ENCODE measurements at places on chromosomes 4 and X. TPM values are rescaled to one million over a fixed set of nuclear protein-coding genes. Genes with fewer than 3 reads are reported as not detected.
A peak's percentile ranks its signal among the peaks of the same experiment; 100 is the strongest.

GRCh38 chr4:162241857-162242256 lies 78.1 kb upstream of the FSTL5 start:
- peaks cover 3% of the 10 kb centered on the region for H3K27me3 ChIP-seq
- H3K36me3 ChIP-seq: no peaks in the 10 kb centered on the region
- H3K4me3 ChIP-seq: no peak overlapping the region
- no peak overlapping the region for H3K27ac ChIP-seq
- no peak for DNase-seq

GRCh38 chr4:186602978-186603377 lies 47.6 kb upstream of the MTNR1A start:
- no peak for DNase-seq
- no peaks in the 10 kb centered on the region for H3K27me3 ChIP-seq
- H3K27ac ChIP-seq: no peak overlapping the region

- DNase-seq: peak; percentile 83
- H3K27me3 ChIP-seq: no peaks in the 10 kb centered on the region
- H3K4me1 ChIP-seq: peaks cover 52% of the 10 kb centered on the region
- H3K36me3 ChIP-seq: no peaks in the 10 kb centered on the region
- H3K27ac ChIP-seq: peak overlapping the region; percentile 97
Measured at GRCh38 chr4:145179281-145179860, 1.0 kb downstream of the OTUD4 start.

The TMPRSS11B gene
- polyA plus RNA-seq: not detected

DNA sequence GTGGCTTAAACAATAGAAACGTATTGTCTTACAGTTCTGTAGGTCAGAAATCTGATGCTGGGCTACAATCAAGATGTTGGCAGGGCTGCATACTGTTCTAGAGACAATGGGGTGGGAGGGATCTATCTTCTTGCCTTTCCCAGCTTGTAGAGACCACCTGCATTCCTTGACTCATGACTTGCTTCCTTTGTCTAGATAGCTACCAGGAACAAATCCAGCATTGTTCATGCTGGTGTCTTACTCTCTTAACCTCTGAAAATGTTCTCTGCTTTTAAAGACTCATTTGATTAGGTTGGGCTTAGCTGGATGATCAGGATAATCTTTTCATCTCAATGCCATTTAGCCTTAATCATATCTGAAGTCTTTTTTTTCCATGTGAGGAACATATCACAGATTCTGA lies 169.0 kb downstream of the ZNF330 start:
- DNase-seq: no peak
- no peaks in the 10 kb centered on the region for H3K36me3 ChIP-seq
- no peaks in the 10 kb centered on the region for H3K4me1 ChIP-seq
- no peak overlapping the region for H3K4me3 ChIP-seq

The SERTM2 gene
- polyA plus RNA-seq: not detected

DNA sequence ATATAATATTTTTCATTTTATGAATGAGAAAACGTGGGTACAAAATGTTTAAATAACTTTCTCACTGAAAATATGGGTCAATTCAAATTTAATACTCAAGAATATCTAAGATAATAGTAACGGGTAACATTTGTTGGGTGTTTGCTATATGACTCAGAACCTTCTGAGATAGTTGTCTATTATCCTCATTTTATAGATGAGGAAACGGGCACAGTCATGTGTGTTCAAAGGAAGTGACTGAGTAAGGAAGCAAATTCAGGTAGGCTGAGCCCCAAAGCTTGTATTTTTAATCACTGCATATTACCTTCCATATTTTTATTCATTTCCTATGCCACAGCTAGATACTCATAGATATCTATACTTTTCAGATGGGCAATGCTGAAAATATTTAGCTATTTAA lies 12.2 kb upstream of the CAMK2D start:
- peak overlapping the region; percentile 87 for H3K4me3 ChIP-seq
- H3K27ac ChIP-seq: no peak overlapping the region
- H3K36me3 ChIP-seq: peaks cover 3% of the 10 kb centered on the region
- DNase-seq: no peak
- no peaks in the 10 kb centered on the region for H3K27me3 ChIP-seq

DNA sequence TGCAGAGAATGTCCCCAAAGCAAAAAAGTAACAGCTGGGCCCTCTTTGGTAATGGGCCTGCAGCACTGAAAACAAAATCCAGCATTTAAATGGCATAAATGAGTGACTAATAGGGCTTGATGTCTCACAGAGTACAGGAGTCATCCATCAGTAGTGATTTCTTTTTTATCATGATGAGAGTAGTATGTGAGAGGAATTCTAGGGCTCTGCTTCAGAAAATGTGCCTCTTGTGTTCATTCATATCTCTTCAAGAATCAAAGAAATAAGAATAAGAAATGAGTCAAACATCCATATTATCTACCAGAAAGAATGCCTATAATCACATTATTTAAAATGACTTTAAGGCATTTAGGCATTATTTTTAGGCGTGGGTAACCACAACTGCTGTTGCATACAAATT lies 792.9 kb upstream of the HTR2C start:
- no peak overlapping the region for H3K27ac ChIP-seq
- no peak overlapping the region for H3K4me3 ChIP-seq
- H3K36me3 ChIP-seq: no peaks in the 10 kb centered on the region
- no peaks in the 10 kb centered on the region for H3K4me1 ChIP-seq
- DNase-seq: no peak

The TIMM8A gene
- 3.1 TPM for polyA plus RNA-seq

GRCh38 chrX:120357186-120357585 lies 4.7 kb upstream of the ATP1B4 start:
- H3K36me3 ChIP-seq: no peaks in the 10 kb centered on the region
- no peaks in the 10 kb centered on the region for H3K4me1 ChIP-seq
- DNase-seq: no peak
- H3K27me3 ChIP-seq: peaks cover 2% of the 10 kb centered on the region

The NOCT gene
- polyA plus RNA-seq: not detected

GRCh38 chr4:158581161-158581560 lies 59.5 kb downstream of the RXFP1 start:
- no peaks in the 10 kb centered on the region for H3K27me3 ChIP-seq
- H3K4me1 ChIP-seq: no peaks in the 10 kb centered on the region
- H3K4me3 ChIP-seq: no peak overlapping the region

GRCh38 chrX:153500676-153501280 lies 6.0 kb downstream of the BGN start:
- H3K27ac ChIP-seq: no peak overlapping the region
- DNase-seq: no peak
- H3K36me3 ChIP-seq: no peaks in the 10 kb centered on the region
- peaks cover 2% of the 10 kb centered on the region for H3K27me3 ChIP-seq

The MAGEA9B gene
- polyA plus RNA-seq: not detected

The TCEAL9 gene
- polyA plus RNA-seq: 0.79 TPM

DNA sequence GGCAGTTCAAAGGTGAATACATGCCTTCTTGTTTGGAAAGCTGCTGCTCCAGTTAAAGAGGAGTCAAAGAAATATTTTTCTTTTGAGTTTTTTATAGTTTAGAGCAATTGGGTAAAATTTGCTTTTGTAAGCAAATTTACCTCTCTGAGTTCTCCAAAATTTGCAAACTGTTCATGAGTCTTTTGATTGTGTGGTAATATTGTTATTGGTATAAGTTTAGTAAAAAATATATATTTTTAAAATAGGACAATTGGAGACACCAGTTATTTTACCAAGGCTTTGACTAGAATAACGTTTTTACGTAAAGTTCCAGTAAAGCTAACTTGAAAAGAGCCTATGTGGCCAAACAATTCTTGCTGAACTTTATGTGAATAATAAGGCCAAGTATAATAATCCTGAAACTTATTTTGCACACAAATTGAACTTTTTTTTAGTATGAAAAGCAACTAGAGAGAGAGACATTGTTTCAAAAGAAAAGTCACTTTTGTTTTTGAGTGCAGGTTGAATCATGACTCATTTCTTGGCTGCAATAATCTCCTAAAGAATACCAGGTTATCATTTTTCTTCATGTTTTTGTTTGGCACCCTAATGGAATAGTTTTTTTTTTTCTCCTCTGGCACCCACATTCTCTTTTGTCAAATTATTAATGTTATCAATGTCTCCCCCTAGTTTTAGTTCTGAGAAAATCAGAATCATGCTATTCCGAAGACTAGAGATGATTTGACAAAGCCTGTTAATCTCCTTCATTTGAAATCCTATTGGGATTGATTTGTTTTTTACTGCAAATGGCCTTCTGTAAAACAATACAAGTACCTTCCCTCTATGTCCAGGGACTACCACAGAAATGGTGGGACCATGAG lies 57.1 kb downstream of the UGT2B10 start:
- no peak overlapping the region for H3K4me3 ChIP-seq
- no peak for DNase-seq
- no peaks in the 10 kb centered on the region for H3K36me3 ChIP-seq
- H3K27ac ChIP-seq: no peak overlapping the region
- no peaks in the 10 kb centered on the region for H3K27me3 ChIP-seq

GRCh38 chr4:108203377-108203776 lies 34.6 kb upstream of the LEF1 start:
- no peak overlapping the region for H3K4me3 ChIP-seq
- H3K27me3 ChIP-seq: no peaks in the 10 kb centered on the region
- no peaks in the 10 kb centered on the region for H3K4me1 ChIP-seq
- DNase-seq: no peak

GRCh38 chrX:7021991-7022390 lies 125.5 kb upstream of the STS start:
- H3K36me3 ChIP-seq: no peaks in the 10 kb centered on the region
- no peak overlapping the region for H3K27ac ChIP-seq
- H3K4me1 ChIP-seq: no peaks in the 10 kb centered on the region
- no peak overlapping the region for H3K4me3 ChIP-seq
- peaks cover 3% of the 10 kb centered on the region for H3K27me3 ChIP-seq

DNA sequence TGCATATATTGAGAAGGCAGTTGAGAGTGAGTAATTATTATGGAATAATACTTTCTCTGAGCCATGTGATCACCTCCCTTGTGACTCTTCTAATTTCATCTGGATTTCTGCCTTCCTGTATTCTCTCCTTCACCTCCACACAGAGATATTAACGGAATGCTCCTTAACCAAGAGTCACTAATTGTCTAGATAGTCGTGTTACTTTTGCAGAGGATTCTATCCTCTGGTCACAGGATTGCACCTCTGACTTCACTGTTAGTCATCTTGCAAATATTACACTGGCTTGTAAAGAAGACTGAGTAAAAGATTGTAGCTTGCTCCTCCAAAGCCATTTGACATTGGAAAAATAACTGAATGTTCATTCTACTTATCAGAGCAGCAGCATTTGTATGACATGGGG lies 160.9 kb downstream of the SH2D1A start:
- H3K36me3 ChIP-seq: no peaks in the 10 kb centered on the region
- H3K27ac ChIP-seq: no peak overlapping the region
- peaks cover 5% of the 10 kb centered on the region for H3K27me3 ChIP-seq
- no peaks in the 10 kb centered on the region for H3K4me1 ChIP-seq
- DNase-seq: no peak
- no peak overlapping the region for H3K4me3 ChIP-seq

GRCh38 chr4:24741910-24742309 lies 53.5 kb upstream of the SOD3 start:
- H3K4me3 ChIP-seq: no peak overlapping the region
- no peaks in the 10 kb centered on the region for H3K36me3 ChIP-seq
- no peaks in the 10 kb centered on the region for H3K4me1 ChIP-seq
- DNase-seq: no peak
- no peak overlapping the region for H3K27ac ChIP-seq
- H3K27me3 ChIP-seq: peaks cover 2% of the 10 kb centered on the region

- no peak for DNase-seq
- H3K36me3 ChIP-seq: no peaks in the 10 kb centered on the region
- no peaks in the 10 kb centered on the region for H3K4me1 ChIP-seq
- peaks cover 11% of the 10 kb centered on the region for H3K27me3 ChIP-seq
- no peak overlapping the region for H3K4me3 ChIP-seq
- H3K27ac ChIP-seq: no peak overlapping the region
Measured at GRCh38 chr4:5839751-5840674, 52.9 kb downstream of the CRMP1 start.

DNA sequence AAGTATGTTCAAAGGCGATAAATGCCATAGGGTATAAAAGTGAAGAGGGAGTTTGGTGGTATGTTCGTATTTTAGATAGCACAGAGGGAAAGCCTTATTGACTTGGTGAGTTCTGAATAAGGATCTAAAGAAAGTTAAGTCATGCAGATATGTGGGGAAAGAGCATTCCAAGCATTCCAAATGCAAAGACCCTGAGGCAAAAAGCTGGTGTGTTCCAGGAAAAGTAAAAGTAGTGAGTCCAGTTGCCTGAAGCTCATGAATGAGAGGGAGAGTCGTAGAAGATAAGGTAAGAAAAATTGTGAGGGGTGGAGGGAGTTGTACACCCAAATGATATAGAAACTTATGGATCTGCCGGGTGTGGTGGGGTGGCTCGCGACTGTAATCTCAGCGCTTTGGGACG lies 426.7 kb downstream of the RPA4 start:
- H3K4me3 ChIP-seq: no peak overlapping the region
- H3K36me3 ChIP-seq: no peaks in the 10 kb centered on the region
- DNase-seq: no peak
- no peaks in the 10 kb centered on the region for H3K4me1 ChIP-seq
- H3K27ac ChIP-seq: no peak overlapping the region

- no peak overlapping the region for H3K4me3 ChIP-seq
- no peak for DNase-seq
Measured at GRCh38 chrX:24097741-24098260, 43.0 kb downstream of the EIF2S3 start.

The NRK gene
- not detected for polyA plus RNA-seq

Measured in immature natural killer cell (primary cell).